ENCODE measurements at places on chromosomes 2 and 18. TPM values are rescaled to one million over a fixed set of nuclear protein-coding genes. Genes with fewer than 3 reads are reported as not detected.

TMEM247 gene
- polyA plus RNA-seq = not detected

IL18R1 gene
- 0.57 TPM for polyA plus RNA-seq

PRSS56 gene
- 3.4 TPM for polyA plus RNA-seq

DNA sequence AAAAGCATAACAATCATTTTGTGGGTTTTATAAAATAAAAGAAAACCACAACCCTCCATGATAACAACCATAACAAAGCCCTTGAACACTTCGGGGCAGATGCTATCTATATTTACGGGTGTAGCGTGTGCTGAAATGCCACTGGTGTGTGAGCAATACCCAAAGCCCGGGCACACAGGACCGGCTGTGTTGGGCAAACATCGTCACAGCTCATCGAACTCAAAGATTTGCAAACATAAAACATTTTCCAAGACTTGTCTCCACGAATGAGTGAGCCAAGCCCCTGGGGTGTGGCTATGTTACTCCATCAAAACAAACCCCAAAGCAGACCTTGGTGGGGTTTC lies 290.2 kb downstream of the LPIN1 start:
- DNase-seq = no peak

MRPL44 gene
- 25.7 TPM for polyA plus RNA-seq

GRCh38 chr18:68721681-68722583 lies 7.0 kb upstream of the TMX3 start:
- DNase-seq = no peak

Data from forelimb muscle (tissue), 1 donor.